ENCODE measurements at places on chromosomes 7 and 10. TPM values are rescaled to one million over a fixed set of nuclear protein-coding genes. Genes with fewer than 3 reads are reported as not detected.

SMO gene
- 7.4 TPM for total RNA-seq

CLDN3 gene
- not detected for total RNA-seq

KLF14 gene
- not detected for total RNA-seq

OR2A5 gene
- not detected for total RNA-seq

KNDC1 gene
- total RNA-seq, result 9.8 TPM

NPY gene
- total RNA-seq, result 26.1 TPM

ZDHHC16 gene
- 12.5 TPM for total RNA-seq

LIPJ gene
- total RNA-seq, result 0.74 TPM

SEPHS1 gene
- total RNA-seq, result 31.7 TPM

TMEM225B gene
- 0.49 TPM for total RNA-seq

WEE2 gene
- total RNA-seq, result 0.49 TPM

DHTKD1 gene
- 36.1 TPM for total RNA-seq

Measured in temporal lobe (tissue), 4 donors.